ENCODE measurements at places on chromosomes 16 and 17. TPM values are rescaled to one million over a fixed set of nuclear protein-coding genes. Genes with fewer than 3 reads are reported as not detected.

DNA sequence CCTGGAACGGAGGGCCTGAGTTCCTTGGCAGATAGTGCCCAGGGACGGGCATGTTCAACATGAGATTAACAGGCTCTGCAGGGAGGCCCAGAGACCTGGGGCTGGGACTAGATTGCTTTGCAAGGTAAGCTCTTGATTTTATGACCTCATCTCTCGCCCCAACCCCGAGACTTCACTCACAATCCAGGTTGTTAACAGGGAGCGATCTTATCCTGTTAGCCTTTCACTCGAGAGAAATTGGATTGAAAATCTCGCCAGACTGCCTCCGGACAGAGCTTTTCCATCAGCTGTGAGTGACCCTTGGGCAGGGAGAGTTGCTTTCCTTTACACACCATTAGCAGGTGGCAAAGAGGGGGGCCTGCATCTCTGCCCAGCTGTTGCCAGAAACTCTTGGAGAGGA lies 521.7 kb upstream of the EEF2KMT start:
- ATAC-seq: no peak

- no peak for ATAC-seq
These were observed 511.8 kb upstream of the WSB1 start for GRCh38 chr17:26782153-26782552.

- ATAC-seq: no peak
These were observed 35.9 kb downstream of the CMTM4 start for GRCh38 chr16:66660422-66661209.

GRCh38 chr16:87678618-87679017 lies 76.3 kb downstream of the JPH3 start:
- no peak for ATAC-seq

CUEDC1 gene
- total RNA-seq: 0.56 TPM

- no peak for ATAC-seq
These were observed 948.1 kb downstream of the KCNJ2 start for GRCh38 chr17:71117466-71117865.

Data from activated T-helper 17 cell treated with anti-CD3 and anti-CD28 coated beads, Interleukin-2, amount 50 U/mL, for 72 hours (primary cell).